ENCODE measurements at places on chromosomes 16 and 17.

- DNase-seq: no peak
These were observed 204.6 kb downstream of the SEC14L1 start for GRCh38 chr17:77345260-77345910.

- DNase-seq: no peak
These were observed 27.7 kb downstream of the CHD9 start for GRCh38 chr16:53082509-53082908.

GRCh38 chr16:8685617-8686016 is 11.2 kb downstream of the ABAT start:
- no peak for DNase-seq

DNA sequence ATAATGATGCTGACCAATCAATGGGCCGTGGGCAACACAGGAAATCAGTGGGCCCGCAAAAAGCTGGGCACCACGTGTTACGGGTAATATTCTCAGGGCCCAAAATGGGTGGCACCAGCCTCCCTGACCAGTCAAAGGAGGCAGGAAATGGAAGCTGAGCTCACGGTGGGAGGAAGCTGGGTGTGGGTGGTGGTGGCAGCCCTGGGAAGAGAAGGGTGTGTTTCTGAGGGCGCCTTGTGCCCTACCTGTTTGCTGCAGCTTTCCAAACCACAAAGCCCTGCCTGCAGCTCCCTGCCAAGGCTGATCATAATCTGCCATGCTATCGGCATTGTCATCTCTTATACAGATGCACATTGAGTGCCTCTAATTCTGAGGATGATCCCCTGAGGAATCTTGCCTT is 457.9 kb downstream of the SLC39A11 start:
- DNase-seq: no peak

DNA sequence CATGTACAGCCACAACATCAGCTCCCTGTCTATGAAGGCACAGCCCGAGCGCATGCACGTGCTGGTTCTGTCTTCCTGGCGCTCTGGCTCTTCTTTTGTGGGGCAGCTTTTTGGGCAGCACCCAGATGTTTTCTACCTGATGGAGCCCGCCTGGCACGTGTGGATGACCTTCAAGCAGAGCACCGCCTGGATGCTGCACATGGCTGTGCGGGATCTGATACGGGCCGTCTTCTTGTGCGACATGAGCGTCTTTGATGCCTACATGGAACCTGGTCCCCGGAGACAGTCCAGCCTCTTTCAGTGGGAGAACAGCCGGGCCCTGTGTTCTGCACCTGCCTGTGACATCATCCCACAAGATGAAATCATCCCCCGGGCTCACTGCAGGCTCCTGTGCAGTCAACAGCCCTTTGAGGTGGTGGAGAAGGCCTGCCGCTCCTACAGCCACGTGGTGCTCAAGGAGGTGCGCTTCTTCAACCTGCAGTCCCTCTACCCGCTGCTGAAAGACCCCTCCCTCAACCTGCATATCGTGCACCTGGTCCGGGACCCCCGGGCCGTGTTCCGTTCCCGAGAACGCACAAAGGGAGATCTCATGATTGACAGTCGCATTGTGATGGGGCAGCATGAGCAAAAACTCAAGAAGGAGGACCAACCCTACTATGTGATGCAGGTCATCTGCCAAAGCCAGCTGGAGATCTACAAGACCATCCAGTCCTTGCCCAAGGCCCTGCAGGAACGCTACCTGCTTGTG is 10.7 kb downstream of the CHST4 start:
- no peak for DNase-seq

- DNase-seq: no peak
These were observed 40.0 kb downstream of the MRM1 start for GRCh38 chr17:36641331-36641876.

GRCh38 chr17:69485251-69485661 is 70.8 kb downstream of the MAP2K6 start:
- no peak for DNase-seq

DNA sequence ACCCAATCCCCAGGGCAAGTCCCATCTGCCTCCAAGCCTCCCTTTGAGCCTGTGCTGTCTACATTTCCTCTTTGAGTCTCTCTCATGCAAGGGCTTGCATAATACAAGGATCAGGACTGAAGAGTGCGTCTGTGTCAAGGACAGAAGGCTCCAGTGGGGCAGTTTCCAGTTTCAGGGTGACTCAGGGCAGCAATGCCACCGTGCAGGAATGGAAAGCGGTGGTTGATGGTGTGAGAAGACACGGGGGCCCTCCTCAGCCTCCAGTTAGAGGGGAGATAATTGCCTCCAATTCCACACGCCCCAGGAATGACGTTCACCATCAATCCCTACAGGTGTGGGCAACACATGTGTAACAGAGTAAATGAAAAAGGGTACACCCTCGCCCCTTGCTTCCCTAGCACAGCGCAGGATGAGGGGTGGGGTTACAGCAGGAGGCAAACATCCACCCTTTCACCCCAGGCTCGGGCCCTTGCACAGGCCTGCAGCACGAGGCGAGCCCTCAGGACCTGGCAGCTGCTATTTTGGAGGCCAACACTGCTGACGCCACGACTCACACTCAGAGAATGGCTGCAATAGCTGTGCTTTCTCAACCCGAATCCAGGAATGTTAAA is 24.8 kb upstream of the SLC25A19 start:
- DNase-seq: no peak

DNA sequence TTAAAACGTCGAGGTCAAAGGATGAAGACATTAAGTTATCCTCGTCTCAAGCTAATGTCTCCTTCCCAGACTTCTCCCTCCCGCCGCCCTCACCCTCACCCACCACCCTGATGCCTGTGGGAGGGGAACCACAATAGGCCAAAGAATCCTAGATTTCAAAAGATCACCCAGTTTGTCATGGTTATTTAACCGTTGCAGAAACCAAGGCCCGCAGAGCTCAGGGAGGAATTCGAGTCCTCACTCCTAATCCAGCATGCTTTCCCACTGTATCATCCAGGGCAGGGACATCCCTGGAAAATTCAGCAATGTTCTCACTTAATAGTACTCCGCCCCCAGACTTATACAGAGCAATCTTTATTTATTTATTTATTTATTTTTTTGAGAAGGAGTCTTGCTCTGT is 41.8 kb upstream of the MYH10 start:
- DNase-seq: no peak

DNA sequence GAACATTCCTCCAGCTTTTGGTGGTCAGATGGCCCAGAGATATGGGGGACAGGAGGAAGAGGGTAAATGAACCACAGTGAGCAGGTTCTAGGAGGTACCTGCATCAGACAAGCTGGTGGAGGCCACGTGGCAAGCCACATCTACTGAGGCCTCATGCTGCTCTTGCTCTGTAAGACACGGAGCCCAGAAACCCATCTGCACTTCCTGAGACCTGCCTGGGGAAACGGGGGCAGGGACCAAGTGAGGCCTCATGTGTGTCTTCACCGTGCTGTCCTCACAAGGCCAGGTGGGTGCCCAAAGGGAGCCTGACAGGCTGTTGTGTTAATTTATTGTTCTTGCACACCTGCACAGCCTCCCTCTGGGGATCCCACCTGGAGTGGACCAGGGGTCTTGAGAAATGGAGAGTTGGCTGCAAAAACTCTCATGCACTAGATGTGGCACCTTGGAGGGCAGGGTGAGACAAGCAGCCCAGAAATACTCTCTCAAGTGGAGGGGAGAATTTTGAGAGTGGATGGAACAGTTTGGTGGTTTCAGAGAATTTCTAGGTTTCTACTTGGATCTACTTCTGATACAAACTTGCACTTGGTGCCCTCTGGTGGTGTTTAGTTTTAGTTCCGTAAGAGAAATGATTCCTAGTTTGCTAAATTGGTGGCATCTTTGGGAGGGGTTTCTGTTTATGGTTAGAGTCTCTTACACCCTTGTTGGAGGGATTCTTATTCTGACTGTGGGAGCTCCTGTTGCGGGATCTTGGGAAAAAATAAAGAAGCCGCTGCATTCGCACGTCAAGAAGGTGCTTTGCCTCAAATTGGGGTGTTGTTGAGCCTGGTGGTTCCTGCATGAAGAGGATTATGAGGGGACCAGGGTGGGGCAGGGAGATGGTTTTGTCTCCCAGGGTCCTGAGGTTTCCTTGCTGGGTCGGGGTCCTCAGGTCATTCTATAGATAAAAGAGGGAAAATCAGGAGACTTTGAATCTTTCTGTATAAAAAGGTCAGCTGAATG is 47.5 kb downstream of the SLC6A2 start:
- DNase-seq: peak; percentile 21

GRCh38 chr17:76353004-76353598 is 615 bp downstream of the PRPSAP1 start:
- DNase-seq: no peak

GRCh38 chr16:85619101-85619891 is 6.2 kb downstream of the GSE1 start:
- no peak for DNase-seq

- no peak for DNase-seq
These were observed 53.4 kb upstream of the NKD1 start for GRCh38 chr16:50494501-50495491.

DNA sequence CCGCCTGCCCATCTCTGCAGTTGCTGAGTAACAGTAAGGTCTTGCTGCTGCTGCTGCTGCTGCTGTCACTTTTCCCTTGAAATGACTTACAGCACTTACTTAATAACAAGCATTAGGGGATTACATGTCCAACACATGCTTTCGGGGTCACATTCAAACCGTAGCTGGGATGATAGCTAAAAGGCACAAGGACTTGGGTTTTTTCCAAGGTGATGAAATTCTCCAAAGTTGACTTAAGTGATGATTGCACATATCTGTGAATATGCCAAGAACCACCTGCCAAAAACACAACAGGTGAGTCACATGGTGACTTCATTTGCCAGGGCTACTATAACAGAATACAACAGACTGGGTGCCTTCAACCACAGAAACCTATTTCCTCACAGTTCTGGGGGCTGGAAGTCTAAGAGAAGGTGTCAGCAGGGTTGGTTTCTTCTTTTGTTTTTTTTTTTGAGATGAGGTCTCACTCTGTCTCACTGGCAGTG is 121.9 kb upstream of the TNRC6C start:
- DNase-seq: no peak

DNA sequence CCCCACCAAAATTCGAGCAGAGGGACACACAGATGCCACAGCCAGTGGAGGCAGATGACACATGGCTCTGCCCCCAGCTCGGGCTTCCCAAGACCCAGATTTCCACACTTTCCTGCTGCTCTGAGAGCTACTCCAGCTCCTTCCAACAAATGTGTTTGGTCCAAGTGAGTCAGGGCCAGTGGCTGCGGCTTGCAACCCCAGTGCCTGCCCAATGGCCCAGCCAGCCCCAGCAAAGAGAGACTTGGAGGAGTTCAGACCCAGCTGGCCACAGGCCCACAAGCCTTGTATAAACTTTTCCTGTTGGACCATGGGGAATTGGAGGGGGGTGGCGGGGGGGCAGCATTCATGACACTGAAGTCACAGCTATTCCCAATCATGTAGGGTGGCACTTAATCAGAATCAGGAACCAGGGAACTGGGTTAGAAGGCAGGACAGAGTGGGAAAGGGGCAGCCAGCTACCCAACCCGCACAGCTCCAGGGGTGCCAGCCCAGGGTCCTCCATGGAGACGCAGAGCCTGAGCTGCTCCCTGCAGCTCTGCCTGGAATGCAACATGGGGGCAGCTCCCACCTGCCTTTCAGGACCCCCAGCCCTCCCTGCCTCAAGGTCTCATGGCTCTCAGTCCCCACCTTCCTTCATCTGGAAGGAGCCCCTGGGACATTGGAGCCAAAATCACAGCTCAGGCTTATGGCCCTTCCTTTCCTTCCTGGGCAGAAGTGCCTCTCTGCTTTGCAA is 17.5 kb upstream of the C16orf78 start:
- no peak for DNase-seq

GRCh38 chr16:88883946-88884345 is 17.5 kb upstream of the PABPN1L start:
- no peak for DNase-seq

DNA sequence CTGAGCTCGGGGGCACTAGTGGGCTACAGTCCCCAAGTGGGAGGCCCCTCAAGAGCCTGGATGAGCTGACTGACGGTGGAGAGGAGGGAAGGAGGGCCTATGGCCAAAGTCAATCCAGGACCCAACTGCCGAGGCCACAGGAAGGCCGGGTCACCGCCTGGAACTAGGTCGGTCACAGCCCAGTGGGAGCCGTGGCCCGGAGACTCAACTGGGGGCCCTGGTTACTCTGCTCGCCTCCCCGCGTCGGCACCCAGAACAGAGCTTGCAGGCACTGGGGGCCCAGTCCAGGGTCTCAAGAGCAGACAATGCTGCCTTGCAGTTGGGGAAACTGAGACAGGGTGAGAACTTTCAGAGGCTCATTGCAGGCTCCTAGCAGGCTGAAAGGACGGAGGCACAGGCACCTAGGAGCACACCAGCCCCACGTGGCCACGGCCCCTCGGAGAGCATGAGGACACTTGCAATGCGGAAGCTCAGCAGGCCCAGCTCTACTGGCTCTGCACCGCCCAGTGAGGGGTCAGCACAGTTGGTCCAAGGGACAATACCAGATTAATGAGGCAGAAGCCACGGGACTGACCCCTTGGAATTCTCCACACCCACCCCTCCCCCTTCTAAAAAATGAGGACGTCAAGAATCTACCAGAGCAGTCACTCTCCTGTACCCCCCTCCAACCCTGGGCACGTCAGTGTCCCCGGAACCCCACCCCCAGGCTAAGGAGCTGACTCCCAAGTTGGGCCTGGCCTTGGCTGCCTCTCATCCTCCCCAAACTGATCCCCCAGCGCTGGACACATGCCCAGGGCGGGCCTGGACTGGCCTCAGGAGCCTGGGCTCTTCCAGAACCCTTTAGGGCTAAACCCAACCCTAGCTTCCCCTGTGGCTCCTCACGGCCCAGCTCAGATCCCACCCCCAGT is 2.2 kb downstream of the HS3ST6 start:
- DNase-seq: no peak

DNA sequence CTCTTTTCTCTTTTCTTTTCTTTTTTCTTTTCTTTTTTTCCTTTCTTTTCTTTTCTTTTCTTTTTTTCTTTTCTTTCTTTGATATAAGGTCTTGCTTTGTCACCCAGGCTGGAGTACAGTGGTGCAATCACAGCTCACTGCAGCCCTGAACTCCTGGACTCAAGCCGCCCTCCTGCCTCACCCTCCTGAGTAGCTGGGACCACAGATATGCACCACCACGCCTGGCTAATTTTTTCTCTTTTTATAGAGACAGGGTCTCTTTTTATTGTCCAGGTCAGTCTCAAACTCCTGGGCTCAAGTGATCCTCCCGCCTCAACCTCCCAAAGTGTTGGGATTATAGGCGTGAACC is 145.8 kb downstream of the IRX3 start:
- DNase-seq: no peak

DNA sequence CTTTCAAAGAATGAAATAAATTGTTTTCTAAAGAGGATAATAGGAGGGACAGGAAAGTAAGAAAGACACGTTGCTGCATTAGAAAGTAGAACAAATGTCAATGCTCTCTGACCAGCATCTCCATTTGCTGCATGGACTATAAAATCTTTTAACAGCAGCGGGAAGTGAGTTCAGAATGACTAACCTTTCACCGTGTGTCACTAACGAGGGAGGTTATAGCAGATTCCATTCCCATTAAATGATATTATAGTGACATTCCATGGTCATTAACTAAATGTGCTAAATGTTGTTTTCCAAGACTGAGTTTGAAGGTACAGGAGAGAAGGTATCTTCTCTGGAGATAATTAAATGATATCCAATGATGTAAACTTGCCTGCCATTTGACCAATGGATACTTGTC is 127.1 kb upstream of the HS3ST3A1 start:
- no peak for DNase-seq

GRCh38 chr17:55577687-55578086 is 66.4 kb upstream of the SMIM36 start:
- no peak for DNase-seq

Measured in GM04504 (cell line).